Prostate gland (tissue), 2 donors: ENCODE measurements at places on chromosomes 3 and 15. TPM values are rescaled to one million over a fixed set of nuclear protein-coding genes. Genes with fewer than 3 reads are reported as not detected.

Gene KCNMB3
- total RNA-seq, result 2.0 TPM

Gene SLC22A13
- 1.6 TPM for total RNA-seq

Gene LMCD1
- total RNA-seq, result 73.0 TPM

GRCh38 chr15:65310431-65311137, 6.1 kb downstream of the RNU5B-1 start:
- H3K4me3 ChIP-seq, result no peak overlapping the region
- DNase-seq, result no peak
- H3K4me1 ChIP-seq, result no peaks in the 10 kb centered on the region

- no peak overlapping the region for H3K4me3 ChIP-seq
- no peaks in the 10 kb centered on the region for H3K36me3 ChIP-seq
- DNase-seq, result no peak
- no peaks in the 10 kb centered on the region for H3K4me1 ChIP-seq
- H3K27ac ChIP-seq, result no peak overlapping the region
- H3K27me3 ChIP-seq, result no peaks in the 10 kb centered on the region
These were observed 136.9 kb upstream of the SLC2A2 start for GRCh38 chr3:171163101-171164066.

Gene CHL1
- total RNA-seq, result 6.1 TPM

DNA sequence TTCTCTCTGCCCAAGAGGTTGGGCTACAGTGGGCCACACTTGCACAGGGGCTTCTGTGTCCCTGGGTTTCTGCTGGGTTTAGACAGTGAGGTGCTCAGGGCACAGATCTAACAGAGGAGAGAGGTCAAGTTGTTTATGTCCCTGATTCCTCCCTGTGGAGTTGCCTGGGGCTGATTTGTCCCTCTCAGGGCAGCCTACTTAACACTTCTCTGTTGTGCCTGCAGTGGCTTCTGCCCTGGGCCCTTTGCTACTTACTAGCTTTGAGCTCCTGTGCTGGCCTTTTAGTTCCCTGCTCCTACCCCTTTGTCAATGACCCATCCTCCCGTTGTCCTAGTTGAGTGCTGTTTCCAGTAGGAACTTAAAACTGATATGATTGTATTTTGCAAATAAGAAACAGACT, 114.0 kb upstream of the RGMA start:
- H3K4me3 ChIP-seq, result no peak overlapping the region
- H3K36me3 ChIP-seq, result no peaks in the 10 kb centered on the region
- H3K27me3 ChIP-seq, result no peaks in the 10 kb centered on the region
- H3K4me1 ChIP-seq, result no peaks in the 10 kb centered on the region
- no peak for DNase-seq

DNA sequence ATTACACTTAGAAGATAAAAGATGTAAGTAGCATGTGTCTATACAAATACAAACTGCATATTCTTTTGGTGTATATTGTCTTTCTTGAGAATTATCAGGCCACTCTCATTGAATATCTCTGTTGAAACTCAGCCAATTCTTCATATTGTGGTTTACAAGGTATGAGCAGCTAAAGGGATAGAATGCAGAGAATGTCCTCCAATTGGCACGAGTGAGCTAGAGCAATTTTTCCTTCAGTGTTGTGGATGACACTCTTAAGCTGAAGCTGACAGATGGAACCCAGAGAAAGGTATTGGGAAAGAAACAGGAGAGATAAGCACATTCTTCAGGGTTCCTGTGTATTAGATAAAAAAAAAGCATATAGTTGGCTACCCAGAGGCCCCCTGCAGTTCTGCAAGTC, 453.1 kb downstream of the EPHA3 start:
- no peaks in the 10 kb centered on the region for H3K36me3 ChIP-seq
- no peaks in the 10 kb centered on the region for H3K27me3 ChIP-seq
- no peak overlapping the region for H3K4me3 ChIP-seq
- H3K4me1 ChIP-seq, result no peaks in the 10 kb centered on the region
- DNase-seq, result no peak
- no peak overlapping the region for H3K27ac ChIP-seq

Gene MUC13
- total RNA-seq, result 1.5 TPM

DNA sequence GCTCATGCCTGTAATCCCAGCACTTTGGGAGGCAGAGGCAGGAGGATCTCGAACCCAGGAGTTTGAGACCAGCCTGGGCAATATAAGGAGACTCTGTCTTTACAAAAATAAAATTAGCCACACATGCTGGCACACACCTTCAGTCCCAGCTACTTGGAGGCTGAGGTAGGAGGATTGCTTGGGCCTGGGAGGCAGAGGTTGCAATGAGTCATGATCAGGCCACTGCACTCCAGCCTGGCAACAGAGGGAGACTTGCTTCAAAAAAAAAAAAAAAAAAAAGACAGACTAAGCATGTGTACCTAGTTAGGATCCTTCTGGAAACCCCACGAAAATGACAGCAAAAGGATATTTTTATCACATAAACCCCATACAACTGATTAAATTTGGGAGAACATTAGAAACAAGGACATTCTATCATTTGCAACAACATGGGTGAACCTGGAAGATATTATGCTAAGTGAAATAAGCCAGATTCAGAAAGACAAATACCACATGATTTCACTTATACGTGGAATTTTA, 44.9 kb downstream of the METTL6 start:
- no peaks in the 10 kb centered on the region for H3K4me1 ChIP-seq
- H3K27me3 ChIP-seq, result no peaks in the 10 kb centered on the region
- H3K4me3 ChIP-seq, result no peak overlapping the region
- H3K36me3 ChIP-seq, result no peaks in the 10 kb centered on the region

DNA sequence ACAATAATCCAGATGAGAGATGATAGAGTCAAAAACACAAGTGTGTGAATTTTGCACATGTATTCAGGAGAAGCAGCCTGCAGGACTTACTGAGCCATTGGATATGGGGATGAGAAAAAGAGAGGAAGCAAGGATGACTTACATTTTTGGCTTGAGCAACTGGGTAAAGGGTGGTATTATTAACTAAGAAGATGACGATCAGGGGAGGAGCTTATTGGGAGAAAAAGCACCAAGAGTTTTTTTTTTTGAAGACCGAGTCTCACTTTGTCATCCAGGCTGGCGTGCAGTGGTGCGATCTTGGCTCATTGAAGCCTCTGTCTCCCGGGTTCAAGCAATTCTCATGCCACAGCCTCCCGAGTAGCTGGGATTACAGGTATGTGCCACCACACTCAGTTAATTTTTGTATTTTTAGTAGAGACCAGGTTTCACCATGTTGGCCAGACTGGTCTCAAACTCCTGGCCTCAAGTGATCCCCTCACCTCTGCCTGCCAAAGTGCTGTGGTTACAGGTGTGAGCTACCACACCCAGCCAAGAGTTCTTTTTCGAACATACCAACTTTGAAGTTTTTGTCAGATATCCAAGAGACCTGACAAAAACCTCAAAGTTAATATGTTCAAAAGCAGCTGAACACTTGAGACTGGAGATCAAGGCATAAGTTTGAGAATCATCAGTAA, 14.8 kb upstream of the SH3BP5 start:
- DNase-seq, result no peak
- H3K4me1 ChIP-seq, result no peaks in the 10 kb centered on the region
- no peak overlapping the region for H3K4me3 ChIP-seq
- H3K27me3 ChIP-seq, result no peaks in the 10 kb centered on the region

GRCh38 chr15:84969257-84969656, 12.4 kb upstream of the PDE8A start:
- no peak for DNase-seq
- no peaks in the 10 kb centered on the region for H3K36me3 ChIP-seq
- H3K27ac ChIP-seq, result no peak overlapping the region
- H3K4me3 ChIP-seq, result no peak overlapping the region
- no peaks in the 10 kb centered on the region for H3K27me3 ChIP-seq

Gene SLC35G2
- 2.9 TPM for total RNA-seq

GRCh38 chr15:51298620-51299019, 39.8 kb downstream of the CYP19A1 start:
- no peaks in the 10 kb centered on the region for H3K36me3 ChIP-seq
- no peak overlapping the region for H3K27ac ChIP-seq
- DNase-seq, result no peak
- H3K4me3 ChIP-seq, result no peak overlapping the region

- no peak overlapping the region for H3K27ac ChIP-seq
- no peaks in the 10 kb centered on the region for H3K4me1 ChIP-seq
- H3K27me3 ChIP-seq, result no peaks in the 10 kb centered on the region
- no peak for DNase-seq
These were observed 15.6 kb upstream of the ARPP19 start for GRCh38 chr15:52584414-52584813.

GRCh38 chr15:99716540-99717095, 16.6 kb downstream of the LYSMD4 start:
- H3K27ac ChIP-seq, result no peak overlapping the region
- no peaks in the 10 kb centered on the region for H3K36me3 ChIP-seq
- H3K4me1 ChIP-seq, result no peaks in the 10 kb centered on the region
- no peak for DNase-seq
- H3K27me3 ChIP-seq, result no peaks in the 10 kb centered on the region

DNA sequence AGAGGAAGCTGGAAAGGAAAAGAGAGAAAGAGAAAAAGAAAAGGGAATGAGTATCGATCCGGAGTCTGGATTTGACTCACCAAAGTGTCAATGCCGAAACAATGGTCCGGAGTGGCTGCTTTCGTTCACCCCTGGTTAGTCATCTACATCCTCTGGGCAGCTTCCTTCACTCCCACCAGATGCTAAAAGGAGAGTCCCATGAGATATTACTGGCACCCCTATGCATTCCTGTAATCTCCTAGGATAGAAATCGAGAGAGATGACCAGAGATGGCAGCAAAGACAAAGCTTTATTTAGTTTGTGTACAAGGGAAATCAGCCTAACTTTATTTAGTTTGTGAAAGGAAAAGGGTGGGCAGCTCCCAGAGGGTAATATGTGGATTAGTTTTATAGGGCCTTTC, 622.2 kb downstream of the ZPLD1 start:
- H3K36me3 ChIP-seq, result no peaks in the 10 kb centered on the region
- no peak for DNase-seq
- H3K27me3 ChIP-seq, result no peaks in the 10 kb centered on the region
- H3K27ac ChIP-seq, result no peak overlapping the region

DNA sequence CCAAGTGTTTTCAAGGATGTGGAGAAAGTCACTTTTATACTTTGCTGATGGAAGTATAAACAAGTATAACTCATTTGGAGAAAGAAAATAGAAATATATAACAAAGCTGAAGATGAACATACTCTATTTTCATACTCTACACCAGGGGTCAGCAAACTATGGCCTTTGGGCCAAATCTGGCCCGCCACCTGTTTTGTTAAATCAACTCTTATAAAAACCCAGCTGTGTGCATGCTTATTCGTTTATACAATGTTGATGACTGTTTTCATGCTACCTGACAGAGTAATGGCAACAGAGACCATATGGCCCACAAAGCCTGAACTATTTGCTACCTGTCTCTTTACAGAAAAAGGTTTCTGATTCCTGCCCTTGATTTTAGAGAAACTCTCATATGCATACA, 124.0 kb downstream of the NR1D2 start:
- H3K27me3 ChIP-seq, result no peaks in the 10 kb centered on the region
- H3K4me3 ChIP-seq, result no peak overlapping the region
- H3K36me3 ChIP-seq, result no peaks in the 10 kb centered on the region
- H3K4me1 ChIP-seq, result no peaks in the 10 kb centered on the region
- H3K27ac ChIP-seq, result no peak overlapping the region
- DNase-seq, result no peak

GRCh38 chr3:37709946-37710640, 151.6 kb upstream of the CTDSPL start:
- no peak for DNase-seq
- H3K36me3 ChIP-seq, result no peaks in the 10 kb centered on the region
- H3K4me3 ChIP-seq, result no peak overlapping the region
- no peaks in the 10 kb centered on the region for H3K27me3 ChIP-seq
- H3K4me1 ChIP-seq, result no peaks in the 10 kb centered on the region

DNA sequence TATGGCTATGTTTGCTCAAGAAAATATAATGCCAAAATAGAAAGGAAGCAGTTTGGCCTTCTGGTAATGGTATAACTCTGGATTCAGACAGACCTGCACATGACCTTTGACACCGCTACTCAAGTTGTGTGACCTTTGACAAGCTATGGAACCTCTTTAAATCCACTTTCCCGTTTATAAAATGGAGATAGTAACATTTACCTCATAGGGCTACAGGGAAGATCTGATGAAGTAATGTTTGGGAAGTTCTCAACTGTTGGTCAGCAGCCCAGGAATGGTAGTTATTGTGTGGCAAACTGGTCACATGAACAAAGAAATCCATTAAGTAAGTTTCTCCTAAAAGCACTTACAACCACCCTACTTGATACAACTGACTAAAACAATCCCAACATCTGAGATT, 95.1 kb upstream of the PHLDB2 start:
- peak overlapping the region; percentile 70 for H3K27ac ChIP-seq
- H3K4me3 ChIP-seq, result no peak overlapping the region
- no peaks in the 10 kb centered on the region for H3K36me3 ChIP-seq
- DNase-seq, result no peak
- H3K27me3 ChIP-seq, result no peaks in the 10 kb centered on the region

Gene DPPA2
- total RNA-seq, result not detected

DNA sequence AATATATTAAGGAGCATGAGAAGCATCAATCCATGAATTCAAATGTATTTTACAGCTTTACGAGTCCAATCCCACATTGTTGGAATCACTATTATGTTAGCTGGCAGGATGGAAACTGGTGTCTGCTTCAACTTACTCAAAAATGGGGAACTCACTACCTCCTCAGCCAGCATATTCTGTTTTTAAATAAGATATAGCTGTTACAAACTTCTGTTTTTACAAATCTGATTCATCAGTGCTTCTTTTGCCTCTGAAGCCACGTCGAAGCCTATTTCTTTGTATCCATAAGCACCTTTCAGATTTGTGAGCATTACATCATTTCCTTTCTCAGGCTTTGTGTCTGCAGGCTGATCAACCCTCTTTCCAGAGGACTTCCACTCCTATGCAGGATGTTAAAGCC, 105.9 kb downstream of the TPRG1 start:
- no peaks in the 10 kb centered on the region for H3K36me3 ChIP-seq
- no peak overlapping the region for H3K4me3 ChIP-seq
- no peaks in the 10 kb centered on the region for H3K27me3 ChIP-seq
- no peak for DNase-seq

GRCh38 chr3:56042326-56042951, 425.8 kb downstream of the ERC2 start:
- DNase-seq, result peak; percentile 10
- H3K4me3 ChIP-seq, result no peak overlapping the region
- no peaks in the 10 kb centered on the region for H3K27me3 ChIP-seq
- H3K27ac ChIP-seq, result no peak overlapping the region

GRCh38 chr15:76904461-76905012, 603 bp downstream of the SCAPER start:
- peak overlapping the region; percentile 99 for H3K4me3 ChIP-seq
- peak; percentile 36 for DNase-seq
- peak overlapping the region; percentile 93 for H3K27ac ChIP-seq
- H3K36me3 ChIP-seq, result no peaks in the 10 kb centered on the region
- no peaks in the 10 kb centered on the region for H3K4me1 ChIP-seq

DNA sequence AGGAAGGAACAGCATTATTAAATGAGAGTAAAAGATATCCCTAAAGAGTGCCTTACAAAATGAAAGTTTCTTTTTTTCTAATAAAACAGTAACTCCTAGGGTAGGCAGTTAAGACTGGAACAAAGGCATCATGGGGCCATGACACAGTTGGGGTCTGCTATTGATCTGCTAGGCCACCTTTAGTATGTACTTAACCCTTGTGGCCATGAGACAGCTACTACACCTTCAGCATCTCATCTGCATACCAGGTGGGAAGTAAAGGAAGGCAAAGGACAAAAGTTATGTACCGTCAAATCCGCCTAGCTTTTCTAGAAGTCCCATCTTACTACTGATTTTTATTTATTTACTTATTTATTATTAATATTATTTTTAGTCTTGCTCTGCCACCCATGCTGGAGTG, 93.8 kb upstream of the FHIT start:
- no peak overlapping the region for H3K4me3 ChIP-seq
- no peak overlapping the region for H3K27ac ChIP-seq
- DNase-seq, result no peak
- no peaks in the 10 kb centered on the region for H3K27me3 ChIP-seq
- H3K36me3 ChIP-seq, result no peaks in the 10 kb centered on the region
- no peaks in the 10 kb centered on the region for H3K4me1 ChIP-seq
